ENCODE measurements at places on chromosomes 4 and X. TPM values are rescaled to one million over a fixed set of nuclear protein-coding genes. Genes with fewer than 3 reads are reported as not detected.

HSFX4 gene
- not detected for total RNA-seq

FRG2 gene
- not detected for total RNA-seq

SLC7A11 gene
- 10.3 TPM for total RNA-seq

HAND2 gene
- total RNA-seq, result 15.4 TPM

SUPT20HL1 gene
- total RNA-seq, result not detected
